ENCODE measurements at places on chromosomes 2 and 18.

GRCh38 chr2:13003500-13003899 is 286.8 kb downstream of the TRIB2 start:
- no peak for DNase-seq

DNA sequence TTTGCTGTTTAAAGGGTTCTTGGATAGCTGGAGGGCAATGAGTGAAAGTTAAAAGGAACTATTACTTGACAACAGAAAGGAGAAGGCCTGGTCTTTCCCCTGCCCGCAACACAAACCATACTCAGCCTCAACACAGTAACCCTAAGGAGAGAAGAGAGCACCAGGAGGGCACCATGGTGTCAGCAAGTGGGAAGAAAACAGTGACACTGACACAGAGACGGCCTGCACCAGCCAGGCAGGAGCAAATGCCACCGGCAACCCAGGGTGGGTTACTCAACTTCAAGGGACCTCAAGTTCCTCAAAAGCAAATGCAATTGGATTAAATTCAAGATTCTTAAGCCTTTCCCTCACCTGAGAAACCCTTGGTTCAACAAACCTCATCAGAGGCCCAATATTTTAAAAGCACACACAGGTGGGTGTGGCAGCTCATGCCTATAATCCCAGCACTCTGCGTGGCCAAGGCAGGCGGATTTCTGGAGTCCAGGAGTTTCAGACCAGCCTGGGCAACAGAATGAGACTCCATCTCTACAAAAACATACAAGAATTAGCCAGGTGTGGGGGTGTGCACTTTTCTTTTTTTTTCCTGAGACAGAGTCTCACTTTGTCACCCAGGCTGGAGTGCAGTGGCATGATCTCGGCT is 52.3 kb downstream of the TFCP2L1 start:
- no peak for DNase-seq

DNA sequence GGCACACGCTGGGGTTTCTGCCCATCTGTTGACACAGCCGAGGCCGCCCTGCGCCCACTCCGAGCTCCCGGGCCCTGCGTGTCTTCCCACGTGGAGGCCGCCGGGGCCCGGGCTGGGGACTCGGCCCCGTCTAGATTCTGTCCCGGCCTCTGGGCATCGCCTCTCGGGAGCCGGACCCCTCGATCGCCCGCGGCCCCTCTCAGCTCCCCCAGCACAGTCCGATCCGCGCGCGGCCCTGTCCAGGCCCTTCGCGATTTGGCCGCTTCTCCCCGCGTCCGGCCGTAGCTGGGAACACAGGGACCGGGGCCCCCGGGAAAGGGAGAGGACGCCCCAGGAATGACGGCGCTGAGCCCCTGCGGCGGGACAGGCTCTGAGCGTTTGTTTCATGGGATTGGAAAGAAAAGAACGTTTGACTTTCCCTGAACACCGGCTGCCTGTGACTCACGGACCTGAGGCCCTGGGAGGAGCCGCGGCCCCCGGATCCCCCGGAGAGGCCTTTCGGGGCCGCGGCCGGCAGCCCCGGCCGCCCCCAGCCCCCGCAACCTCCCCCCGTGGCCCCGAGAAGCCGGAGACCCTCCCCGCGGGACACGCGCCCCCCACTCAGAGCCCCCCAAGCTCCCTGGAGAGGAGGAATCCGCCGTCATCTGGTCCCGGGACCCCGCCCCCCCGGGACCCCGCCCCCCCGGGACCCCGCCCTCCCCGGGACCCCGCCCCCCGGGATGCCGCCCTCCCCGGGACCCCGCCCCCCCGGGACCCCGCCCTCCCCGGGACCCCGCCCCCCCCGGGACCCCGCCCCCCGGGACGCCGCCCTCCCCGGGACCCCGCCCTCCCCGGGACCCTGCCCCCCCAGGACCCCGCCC is 62.7 kb upstream of the CTDP1 start:
- DNase-seq: no peak

DNA sequence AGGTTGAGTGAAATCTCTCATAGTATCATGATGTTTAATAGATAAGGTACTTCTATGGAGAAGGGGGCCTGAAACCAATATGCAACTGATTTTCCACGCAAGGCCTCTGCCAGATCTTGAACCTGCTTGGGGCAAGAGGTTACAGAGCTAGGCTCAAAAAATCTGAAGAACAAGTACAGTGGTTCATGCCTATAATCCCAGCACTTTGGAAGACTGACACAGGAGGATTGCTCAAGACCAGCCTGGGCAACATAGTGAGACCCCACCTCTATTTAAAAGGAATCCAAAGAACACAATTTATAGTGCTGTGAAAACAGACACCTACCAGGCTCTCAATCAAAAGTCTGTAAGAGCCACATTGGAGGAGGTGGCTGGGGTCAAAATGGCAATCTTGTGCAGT is 28.6 kb downstream of the HADHA start:
- DNase-seq: no peak

- DNase-seq: no peak
These were observed 100.6 kb upstream of the SMIM21 start for GRCh38 chr18:75527848-75528685.

DNA sequence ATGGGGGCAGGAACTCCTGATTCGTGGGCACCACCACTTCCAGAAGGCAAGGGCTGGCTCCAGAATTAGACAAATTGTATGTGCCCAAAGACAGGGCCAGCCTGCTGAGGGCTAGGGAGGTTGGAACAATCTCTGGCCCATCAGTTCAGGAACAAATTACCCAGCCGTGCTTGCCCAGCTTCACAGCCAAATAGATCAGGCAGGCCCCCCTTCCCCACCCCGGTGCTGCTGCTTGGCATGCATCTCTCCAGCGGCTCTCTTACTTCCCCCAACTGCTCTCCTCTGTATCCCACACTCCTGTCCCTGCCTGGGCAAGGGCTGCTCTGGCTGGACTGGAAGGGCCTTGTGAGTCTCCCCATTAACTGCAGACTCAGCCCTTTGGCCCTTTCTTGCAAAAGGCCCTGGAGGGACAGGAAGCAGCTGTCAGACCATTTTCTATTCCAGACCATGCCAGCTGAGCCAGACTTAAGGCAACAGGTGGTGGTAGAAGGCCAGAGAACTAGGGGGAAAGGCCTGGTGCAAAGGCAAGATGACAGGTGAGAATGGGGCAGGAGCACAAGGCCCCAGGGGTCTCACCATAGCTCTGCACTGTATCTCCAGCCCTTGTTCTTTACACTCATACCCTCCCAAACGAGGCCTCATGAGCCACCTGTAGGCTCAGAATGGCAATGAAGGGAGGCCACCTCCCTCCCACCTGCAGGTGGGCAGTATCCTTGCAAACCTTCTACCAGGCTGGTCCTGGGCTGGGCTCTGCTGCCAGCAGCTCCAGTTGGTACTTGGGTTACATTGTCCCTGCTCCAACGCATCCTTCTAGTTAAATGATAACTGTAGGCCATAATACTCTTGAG is 30.7 kb upstream of the ACAA2 start:
- no peak for DNase-seq

DNA sequence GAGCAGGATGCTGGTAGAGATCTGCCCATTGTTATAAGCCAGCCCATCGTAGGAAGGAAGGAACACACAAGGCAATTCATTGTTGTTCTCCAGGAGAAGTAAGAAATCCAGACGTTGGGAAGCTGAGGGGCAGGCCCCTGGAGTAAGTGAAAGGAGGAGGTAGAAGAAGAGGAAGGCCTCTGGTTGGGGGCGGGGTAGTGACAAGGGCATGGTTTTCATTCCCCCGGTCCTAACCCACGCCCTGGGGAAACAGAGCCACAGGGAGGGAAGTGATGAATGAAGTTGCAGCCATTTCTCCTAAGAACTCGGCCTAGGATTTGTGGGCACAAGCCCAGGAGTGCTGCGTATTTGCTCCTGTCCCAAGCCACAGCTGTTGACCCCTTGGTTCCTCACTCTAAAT is 18.0 kb downstream of the LBH start:
- DNase-seq: no peak
